ENCODE measurements at places on chromosomes 5 and 9.

- no peak for DNase-seq
Observed at GRCh38 chr9:89666364-89666763, 61.6 kb downstream of the GADD45G start.

GRCh38 chr5:82521431-82522051 lies 243.4 kb upstream of the RPS23 start:
- no peak for DNase-seq

DNA sequence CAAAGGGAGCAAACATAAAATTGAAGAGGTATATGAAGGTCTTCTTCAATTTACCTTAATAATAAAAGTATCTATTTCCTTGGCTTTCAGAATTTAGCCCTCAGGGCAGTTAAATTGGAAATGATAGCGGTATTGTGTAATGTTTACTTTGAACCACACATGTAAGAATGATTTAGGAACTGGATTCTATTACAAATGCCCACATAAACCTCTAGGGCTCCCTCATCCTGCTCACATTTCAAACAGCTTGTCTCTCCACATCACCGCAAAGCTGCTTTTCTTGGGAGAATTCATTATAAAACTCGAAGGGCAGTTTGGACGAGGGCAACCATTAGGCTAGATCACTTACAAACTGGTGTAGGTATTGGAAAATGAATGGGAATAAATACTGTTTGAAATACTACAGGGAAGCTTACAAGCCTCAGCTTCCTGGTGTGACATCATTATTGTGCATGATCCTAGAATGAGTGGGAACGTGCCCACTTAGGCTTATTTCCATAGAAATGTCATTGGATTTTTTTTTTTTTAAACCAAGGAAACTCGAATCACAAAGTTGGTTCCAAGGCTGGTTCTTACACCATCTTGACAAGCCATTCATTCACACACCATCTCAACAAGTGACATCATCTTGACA lies 47.3 kb downstream of the MTRR start:
- DNase-seq = no peak

DNA sequence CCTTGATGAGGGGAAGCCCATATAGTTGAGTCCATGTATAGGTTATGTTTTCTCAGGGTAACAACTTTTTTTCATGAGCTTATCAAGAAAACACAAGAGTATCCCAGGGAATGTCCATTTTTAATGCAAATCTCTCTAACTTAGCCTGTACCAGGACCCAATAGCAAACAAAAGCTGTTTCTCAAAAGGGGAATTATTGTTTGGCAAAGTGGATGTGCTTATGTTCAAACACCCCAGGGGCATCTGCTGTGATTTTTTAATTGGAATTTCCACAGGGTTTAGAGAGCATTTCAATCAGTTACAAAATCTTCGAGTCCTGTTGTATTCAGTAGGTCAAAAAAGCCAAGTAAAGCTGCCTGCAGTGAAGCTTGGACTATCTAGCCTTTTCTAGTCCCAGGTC lies 33.4 kb upstream of the CSNK1G3 start:
- DNase-seq = no peak

- no peak for DNase-seq
Observed at GRCh38 chr5:150130493-150130922, 25.1 kb downstream of the PDGFRB start.

- DNase-seq = no peak
Observed at GRCh38 chr5:9716838-9717281, 86.7 kb upstream of the TAS2R1 start.

DNA sequence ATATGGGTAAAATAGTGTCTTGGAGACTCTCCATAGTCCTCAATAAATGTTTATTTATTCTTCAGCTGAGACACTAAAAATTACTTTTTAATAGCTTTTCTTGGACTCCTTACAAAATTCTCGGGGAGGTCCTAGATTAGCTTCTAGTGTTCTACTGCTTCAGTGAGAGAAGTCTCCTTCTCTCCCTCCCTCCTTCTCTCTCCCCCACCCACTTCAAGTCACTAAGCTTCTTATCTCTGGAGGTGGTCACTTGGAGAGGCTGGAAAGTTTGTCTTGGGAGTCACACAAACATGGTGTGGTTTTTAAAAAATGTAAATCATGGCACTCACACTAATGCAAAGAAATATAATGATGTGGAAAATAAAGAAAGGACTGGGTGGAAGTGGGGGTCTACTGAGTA lies 64.1 kb downstream of the SEMA6A start:
- DNase-seq = no peak

DNA sequence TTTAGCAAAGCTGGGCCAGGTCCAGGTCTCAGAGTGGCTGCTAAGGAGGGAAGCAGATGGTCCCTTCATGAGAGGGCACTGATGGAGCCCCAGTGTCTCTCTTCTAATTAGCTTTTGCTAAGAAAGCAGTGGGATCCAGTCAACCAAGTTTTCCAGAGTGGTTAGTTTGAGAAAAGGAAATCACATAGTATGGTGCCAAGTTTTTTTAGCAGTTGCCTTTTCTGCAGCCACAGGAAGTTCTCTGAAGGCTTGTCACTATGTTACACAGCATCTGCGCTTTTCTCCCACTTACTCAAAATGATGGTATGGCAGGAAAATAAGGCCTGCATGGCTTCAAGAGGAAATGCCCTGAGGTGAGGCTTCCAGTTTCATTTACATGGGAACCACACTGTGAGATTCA lies 331.5 kb upstream of the ZNF462 start:
- DNase-seq = no peak

DNA sequence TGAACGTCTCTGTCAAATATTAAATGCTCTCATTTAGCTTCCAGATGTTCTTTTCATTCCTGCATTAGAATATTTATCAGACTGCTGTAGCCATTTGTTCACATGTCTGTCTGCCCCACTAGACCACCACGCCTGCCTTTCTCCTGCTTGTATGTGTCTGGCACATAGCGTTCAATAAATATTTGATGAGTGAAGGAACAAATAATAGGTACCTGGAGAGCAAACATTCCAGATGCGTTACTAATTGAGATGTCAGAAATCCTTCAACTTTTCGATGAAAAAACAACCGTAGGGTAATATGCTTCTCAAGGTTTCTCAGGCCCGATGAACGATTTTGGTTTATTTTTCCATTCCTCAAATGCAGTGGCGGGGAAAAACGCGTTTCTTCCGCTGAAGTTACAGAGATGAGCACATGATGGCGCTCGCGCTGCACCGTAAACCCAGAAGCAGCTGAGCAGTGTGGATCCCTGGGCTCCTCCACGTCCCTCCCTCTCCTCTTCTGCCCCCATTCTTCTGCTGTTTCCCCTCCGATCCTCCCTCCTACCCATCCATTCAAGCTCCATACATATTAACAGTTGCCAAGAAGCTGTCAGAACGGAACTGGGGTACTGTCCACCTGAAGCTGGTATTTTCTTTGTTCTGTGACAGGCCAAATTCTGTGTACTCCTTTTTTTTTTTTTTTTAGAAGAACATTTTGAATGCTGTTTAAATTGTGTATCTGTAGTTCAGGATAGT lies 245.4 kb downstream of the MPDZ start:
- DNase-seq = no peak

DNA sequence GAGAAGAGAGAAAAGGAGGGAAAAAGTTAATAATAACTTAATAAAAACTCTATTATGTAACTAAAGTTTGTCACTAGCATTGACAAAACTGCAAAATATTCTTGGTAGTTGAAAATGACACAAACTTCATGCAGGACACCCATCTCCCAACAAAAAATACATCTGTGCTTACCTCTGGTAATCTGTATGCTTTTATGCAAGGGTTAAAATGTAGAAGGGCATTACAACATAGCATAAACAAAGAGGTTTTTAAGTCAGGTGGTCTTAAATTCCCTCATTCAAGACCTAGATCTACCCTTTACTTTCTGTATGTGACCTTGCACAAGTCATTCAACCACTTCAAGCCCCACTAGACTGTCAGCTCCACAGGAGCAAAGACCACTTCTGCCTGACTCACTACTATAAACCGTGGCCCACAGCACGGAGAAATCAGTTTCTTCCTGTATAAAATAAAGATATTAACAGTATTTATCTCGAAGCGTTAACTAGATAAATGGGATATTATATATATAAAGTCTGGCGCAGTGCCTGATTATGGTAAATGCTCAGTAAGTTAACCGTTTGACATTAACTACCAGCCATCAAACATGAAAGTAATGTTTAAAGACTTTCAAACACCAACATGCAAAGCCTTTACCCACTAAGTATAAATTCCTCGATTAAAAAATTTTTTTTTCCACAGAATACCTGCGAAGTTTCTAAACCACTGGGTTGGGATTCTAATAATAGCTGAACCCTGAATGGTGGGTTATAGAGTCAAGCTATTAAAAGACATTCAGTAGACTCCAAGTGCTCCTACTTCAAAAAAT lies 2.0 kb downstream of the FBXL17 start:
- DNase-seq = no peak

DNA sequence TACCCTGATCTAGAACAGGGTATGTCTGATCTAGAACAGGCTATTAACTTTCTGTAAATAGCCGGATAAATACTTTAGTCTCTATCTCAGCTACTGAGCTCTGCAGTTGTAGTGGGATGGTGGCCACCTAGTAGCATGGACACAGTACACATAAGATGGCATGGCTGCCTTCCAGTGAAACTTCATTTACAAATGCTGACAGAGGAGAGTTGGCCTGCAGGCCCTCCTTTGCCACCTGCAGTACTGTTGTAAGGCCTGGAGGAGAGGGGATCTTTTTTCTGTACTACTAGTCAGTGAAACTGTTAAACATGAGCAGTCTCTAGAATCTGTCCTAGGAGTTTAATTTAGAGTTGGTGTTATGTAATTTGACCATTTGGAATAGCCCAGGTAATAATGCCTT lies 86.0 kb downstream of the TRIO start:
- DNase-seq = no peak

- DNase-seq = no peak
Observed at GRCh38 chr9:33137781-33138264, 29.3 kb downstream of the B4GALT1 start.

DNA sequence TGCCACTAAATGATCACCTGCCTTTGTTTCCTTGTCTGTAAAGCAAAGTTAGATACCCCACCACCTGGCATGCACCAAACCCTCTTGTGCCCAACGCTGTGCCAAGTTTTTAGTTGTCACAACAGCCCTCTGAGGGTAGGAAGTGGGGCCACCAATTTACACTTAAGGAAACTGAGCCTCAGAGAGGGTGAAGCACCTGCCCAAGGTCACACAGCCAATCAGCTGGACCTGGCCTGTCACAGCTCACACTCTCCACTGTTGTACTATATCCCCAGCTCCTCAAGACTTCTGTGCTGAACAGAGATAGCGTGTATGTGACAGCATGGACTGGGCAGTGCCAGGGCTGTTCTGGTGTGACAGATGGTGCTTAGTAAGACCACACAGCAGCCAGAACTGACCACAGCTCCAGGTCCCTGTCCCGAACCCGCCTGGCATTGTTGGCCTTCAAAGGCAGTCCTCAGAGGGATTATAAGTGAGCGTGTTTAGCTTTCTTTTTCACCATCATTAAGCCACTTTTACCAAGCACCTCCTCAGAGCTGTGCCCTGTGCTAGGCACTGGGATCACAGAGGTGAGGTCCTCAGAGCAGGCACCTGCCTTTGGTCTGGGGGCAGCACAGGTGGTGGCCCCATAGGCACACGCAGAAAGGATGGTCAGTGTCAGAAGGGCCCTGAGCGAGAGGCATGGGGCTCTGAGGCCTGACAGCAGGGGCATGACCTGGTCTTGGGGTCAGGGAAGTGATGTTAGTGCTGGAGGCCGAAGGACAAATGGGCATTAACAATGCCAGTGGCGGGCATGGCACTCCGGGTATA lies 71.1 kb downstream of the COL27A1 start:
- no peak for DNase-seq

DNA sequence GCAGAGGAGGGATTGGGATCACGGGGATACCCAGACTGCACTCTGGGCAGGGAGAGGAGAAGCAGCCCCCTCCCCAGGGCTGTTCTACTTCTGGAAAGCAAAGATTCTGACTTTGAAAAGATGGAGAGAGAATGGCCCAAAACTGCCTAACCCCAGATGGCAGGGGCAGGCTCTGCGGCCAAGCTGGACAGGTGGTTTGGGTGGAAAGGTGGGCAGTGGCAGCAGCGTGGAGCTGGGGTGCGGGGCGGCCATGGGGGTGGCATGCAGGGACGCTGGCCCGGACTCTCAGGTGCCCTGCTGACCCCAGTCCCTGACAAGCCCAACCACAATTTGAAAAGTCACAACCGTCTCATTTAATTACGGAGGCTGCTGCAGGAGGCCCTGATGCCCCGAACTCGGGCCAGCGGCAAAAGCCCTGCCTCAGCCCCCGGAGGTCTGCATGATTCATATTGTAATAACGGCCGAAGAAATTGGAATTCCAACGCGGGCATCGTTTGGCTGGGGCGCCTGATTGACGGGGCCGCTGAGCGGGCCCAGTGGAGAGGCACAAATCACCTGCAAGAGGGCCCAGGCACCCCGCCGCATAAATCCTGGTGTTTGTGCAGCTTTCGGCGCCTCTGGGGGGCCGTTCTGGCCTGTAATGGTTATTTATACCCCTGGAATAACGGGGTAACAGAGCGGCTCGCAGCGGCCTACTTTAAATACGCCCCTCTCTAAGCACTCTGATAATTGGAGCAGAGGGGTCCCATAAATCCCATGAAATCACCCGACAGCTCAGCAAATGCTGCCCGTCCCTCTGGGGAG lies 41.8 kb upstream of the FCN2 start:
- no peak for DNase-seq

DNA sequence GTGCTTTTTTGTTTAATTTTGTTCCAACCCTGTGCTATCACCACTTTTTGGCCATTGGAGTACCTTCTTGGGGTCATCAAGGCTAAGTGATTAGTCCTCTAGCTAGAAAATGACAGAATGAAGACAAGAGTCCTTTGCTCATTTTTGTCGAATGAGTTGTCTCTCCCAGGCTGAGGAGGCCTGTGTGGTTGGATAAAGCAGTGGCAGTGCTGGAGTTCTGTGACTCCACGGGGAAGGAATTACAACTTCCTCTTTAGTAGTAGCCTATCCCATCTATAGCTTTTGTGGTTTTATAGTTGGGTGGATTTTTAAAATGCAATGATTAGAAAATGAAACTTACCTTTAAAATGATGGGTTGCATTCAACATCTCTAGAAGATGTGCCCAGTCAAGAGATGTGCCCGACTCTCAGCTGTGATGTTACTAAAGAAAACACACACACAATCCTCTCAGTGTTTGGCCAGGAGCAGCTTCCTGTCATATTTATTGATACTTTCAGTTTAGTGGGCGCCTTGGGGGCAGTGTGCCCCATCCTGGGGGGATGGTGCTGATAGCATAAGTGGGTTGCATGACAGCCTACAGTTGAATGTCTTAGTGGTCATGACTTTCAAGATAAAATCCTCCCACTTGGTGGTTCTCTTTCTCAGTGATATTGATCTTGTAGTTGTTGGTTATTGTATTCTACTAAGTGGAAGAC lies 11.9 kb downstream of the OTULINL start:
- DNase-seq = peak; percentile 35

- DNase-seq = no peak
Observed at GRCh38 chr9:19720377-19720776, 68.5 kb downstream of the SLC24A2 start.

DNA sequence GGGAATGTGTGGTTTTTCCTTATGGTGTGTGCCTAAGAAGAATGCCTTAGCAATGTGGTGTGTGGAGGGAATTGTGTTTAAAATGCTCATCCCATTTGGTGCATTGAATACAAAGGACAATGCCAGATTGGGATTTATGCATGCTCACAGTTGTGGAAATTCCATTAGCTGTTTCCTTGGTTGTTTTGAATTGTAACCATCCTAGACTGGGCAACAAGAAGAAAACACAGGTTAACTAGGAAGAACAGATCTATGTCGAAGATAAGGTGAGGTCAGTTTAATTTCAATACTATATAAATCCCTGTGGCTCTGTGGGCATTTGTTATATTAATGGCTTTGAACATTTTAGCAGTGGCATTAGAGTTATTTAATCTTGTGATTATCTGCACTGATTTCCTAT lies 266.8 kb downstream of the MAT2B start:
- DNase-seq = no peak

All from activated naive CD4-positive, alpha-beta T cell treated with Interleukin-2 at 50 U/mL for 16 hours (primary cell).